Stimulated activated CD8-positive, alpha-beta memory T cell treated with anti-CD3 and anti-CD28 coated beads, Interleukin-4, amount 100 ng/mL, for 1 hour (primary cell): ENCODE measurements at places on chromosomes 11 and 22.
A peak's percentile ranks its signal among the peaks of the same experiment; 100 is the strongest.

GRCh38 chr11:70825893-70826540 lies 426.4 kb downstream of the SHANK2 start:
- no peak for DNase-seq

DNA sequence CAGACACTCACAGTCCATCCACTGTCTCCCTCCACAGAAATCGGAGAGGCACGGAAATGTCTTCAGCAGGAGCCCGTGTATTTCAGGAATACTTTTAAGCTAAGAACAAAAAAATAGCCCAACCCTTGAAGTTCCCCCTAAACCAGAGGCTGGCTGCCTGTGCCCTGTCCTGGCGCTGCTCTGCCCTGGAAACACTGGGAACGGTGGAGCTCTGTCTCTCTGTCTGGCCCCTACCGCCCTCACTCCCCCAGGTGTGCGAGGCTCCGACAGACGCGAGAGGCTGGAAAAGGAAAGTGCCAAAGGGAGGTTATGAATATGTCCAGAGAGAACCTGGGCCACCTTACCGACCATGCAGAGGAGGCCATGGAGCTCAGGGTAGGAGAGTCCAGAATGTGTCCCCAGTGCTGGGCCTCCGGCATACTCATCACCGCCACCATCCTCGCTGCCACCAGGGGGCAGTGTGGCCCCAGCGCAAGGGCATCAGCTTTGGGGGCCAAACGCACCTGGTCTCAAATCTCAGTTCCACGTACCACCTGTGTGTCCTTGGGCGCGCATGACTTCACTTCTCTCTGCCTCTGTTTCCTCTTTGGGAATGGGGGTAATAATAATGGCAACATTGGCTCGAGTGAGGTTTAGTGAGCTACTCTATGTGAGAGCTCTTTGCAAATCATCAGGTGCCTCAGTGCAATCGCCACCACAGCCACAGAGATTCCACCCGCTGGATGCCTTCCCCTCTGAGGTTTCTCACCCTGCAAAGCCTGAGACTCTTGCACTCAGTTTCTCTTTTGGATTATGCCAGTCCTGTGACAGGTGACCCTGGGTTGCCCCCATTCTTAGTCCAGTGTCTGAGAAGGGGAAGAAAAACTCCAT lies 10.4 kb upstream of the SLCO2B1 start:
- DNase-seq, result peak; percentile 69

DNA sequence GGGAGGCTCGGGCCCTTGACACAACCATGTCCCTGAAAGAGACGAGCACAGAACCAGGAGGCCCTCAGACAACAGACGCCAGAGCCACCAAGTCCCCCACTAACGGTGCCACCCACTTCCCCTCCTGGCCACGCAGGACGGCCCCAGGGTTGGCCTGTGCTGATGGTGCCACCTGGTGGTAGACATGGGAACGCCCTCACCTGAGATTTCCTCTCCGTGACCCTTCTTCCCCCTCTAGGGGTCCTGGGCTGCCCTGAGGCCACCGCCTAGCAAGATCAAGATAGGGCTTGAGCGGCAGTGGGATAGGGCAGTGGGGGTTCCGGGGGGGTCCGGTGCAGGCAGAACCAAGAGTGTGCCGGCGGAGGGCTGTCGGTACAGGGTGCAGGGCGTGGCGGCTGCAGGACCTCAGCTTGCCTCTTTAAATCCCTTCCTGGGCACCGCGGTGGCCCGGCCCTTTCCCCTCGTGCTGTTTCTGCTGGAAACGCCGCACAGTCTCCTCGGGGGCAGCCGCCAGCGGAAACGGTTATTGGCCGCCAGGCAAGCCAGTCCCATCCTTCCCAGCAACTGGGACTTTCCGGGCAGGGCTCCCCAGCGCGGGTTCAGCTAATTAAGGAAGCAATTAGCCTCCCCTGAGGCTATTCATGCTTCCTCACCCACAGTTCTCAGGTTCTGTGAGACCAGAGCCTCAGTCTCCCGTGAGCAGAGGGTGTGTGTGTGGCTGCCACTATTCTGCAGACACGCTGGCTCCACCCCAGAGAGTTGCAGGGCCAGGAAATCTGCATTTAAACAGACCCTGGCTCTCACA lies 5.5 kb upstream of the NFAM1 start:
- peak; percentile 71 for DNase-seq

DNA sequence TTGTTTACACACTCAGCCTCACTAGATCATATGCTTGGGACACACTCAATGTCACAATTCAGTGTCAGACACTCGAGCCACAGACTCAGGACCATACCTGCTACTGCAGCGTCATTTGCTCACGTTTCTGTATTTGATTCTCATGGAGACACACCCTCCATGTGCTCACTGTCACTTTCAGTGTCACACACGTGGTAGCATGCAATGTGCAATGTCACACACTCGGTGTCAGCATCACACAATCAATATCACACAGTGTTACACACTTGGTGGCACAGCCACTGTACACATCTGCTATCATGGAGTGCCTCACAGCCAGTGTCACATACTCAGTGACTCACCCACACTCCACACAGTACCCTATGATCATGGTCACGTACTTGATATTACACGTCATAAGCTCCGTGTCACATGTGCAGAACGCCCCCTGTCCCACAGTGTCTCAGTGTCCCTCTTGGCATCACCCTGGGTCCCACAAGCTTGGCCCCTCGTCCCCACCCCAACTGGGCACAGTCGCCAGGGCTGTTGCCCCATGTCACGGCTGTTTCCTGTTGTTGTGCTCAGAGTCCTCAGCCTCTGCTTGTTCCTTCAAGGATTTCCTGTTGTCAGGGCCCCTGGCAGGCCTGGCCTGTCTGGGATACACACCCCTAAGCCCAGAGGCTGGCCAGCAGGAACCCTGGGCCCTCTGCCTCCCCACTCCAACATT lies 49.6 kb downstream of the PDE2A start:
- DNase-seq, result no peak

- no peak for DNase-seq
Observed at GRCh38 chr22:23361676-23362075, 181.4 kb downstream of the BCR start.

GRCh38 chr11:68361702-68362101 lies 49.3 kb downstream of the LRP5 start:
- no peak for DNase-seq

DNA sequence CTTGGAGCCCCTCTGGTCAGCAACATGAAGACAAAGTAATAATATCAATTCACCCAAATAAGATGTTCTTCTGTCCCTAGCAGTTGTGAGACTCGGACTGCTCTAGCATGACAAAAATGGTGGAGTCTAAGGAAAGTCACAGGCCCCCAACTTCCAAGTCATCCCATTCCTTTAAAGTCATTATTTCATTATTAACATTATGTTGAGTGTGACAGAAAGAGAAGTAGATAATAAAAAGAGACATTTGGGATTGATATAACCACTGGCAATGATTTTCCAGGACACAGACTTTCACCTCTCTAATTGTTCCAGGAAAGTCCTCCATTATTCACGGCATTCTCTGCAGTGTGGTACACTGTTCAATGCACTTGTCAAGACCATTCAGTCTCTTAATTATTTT lies 1533.0 kb upstream of the TENM4 start:
- no peak for DNase-seq

- DNase-seq, result no peak
Observed at GRCh38 chr11:46930089-46930488, 6.5 kb upstream of the CSTPP1 start.
